ENCODE measurements at places on chromosomes 6 and 20.

DNA sequence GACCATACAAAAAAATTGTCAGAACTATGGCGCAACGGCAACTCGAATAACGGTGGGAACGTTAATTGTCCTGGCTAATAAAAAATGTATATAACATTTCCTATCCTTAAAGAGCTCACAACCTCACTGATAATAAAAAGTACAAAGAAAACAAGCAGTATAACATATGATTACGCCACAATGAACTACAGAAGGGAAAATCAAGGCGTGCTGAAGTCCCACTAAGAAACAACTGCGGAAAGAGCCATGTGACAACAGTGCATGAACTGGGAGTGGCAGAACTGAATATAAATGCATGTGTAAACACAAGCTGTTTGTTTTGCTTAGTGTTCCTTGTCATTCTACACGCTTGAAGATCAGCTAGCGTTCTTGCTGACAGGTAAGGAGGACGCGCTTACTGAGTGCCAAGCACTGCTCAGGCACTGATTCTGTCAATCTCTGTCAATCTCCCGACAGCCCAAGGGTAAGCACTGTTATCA, 466 bp upstream of the PSMB1 start:
- peak; percentile 2 for DNase-seq

- no peak for DNase-seq
Measured at GRCh38 chr6:53605543-53606235, 59.9 kb downstream of the KLHL31 start.

- no peak for DNase-seq
Measured at GRCh38 chr6:127013865-127014264, 104.6 kb upstream of the RSPO3 start.

- no peak for DNase-seq
Measured at GRCh38 chr6:36683145-36683655, 4.7 kb downstream of the CDKN1A start.

DNA sequence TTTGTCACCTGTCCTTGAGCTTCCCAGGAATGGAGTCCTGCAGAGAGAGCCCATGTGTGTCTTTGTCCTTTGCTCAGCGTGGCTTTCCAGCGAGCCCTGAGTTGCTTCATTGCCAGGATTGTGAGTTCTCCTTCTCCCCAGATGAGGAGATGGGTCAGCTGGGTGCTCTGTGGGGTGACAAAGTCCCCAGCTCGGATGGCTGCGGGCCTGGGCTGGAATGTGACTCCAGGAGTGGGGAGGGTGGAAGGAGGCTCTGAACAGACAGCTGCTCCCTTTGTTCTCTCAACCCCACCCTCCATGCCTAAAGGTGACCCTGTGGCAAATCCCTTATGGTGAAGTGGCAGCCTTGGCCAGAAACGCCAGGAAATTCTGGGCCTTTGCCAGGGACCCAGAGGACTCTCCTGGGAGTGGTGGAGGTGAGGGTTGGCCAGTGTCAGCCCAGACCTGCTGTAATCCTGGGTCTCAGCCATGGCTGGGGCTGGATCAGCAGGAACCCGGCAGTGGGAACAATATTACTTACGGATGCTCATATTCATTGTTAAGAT, 44.4 kb upstream of the CST5 start:
- no peak for DNase-seq

- no peak for DNase-seq
Measured at GRCh38 chr6:84758486-84758885, 5.9 kb downstream of the TBX18 start.

DNA sequence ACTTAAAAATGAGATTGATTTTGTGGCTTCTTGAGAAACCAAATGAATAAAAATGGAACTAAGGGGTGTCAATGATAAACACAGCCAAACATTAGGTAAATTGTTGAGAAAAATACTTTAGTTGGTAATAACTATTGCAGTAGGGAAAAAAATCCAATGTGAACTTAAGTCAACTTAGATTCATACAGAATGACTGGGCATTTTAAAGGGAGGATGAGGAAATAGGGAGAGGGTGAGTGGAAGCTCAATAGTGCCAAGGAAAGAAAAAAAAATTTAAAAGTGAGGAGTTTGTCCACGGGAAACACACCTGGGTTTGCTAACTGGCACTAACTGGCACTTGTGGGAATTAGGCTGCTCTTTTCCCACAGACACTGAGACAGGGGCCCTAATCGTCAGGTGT, 26.2 kb upstream of the PGK2 start:
- no peak for DNase-seq

DNA sequence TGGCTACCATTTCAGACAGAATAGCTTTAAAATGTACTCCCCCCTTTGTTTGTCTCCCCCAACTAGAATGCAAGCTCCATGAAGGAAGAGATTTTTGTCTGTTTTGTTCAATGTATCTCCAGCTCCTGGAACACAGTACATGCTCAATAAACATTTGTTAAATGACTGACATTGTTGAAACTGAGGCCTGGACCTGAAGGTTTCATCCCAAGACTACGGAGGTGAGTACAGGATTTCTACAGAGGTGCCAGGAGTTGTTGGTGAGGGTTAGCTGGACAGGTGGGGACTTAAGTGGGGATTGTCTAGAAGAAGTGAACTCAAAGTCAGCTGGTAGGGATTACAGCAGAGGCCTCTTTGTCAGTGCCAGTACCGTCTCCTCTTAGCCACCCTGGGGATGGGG, 19.4 kb downstream of the VEGFA start:
- DNase-seq, result no peak

- DNase-seq, result no peak
Measured at GRCh38 chr6:25875563-25875905, 1.5 kb upstream of the SLC17A3 start.

GRCh38 chr20:36467076-36467999, 74.0 kb upstream of the MYL9 start:
- DNase-seq, result no peak

DNA sequence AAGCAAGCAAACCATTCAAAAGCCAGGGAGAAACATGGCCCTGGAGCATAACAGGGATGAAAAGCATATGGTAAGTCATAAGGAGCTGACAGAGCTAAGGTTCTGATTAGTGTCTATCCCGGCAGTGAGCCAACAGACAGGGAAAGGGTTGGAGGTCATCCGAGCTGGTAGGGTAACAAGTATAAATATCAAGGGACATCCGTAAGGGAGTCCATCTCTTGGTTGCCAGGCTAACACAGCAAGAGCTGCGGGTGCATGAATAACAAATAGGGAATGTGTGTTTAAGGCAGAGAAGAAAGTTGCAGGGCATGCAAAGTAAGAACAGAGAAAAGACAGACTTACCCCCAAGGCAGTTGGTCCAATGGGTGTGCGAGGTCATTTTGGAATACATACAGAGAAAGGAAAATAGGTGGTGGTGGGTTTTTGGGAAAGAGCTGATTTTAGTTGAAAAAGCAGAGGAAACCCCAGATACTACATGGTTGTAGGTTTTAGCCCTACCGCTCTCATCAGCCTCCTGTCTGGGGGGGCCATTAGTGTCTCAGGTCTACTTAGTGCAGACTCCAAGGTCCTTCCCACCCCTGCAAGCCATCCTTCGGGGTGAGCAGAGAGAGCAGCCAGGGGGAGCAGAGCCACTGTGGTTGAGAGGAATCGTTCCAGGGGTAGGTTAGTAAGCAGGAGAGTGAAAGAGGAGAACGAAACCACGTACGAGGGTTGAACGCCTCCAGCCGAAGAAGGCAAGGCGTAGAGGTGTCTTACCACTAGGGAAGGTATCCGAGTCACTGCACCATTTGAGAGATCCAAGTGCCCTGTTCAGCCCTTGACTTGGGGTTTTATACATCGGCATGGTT, at the start of gene ERVFRD-1:
ERVFRD-1 (minus strand) TSS at position 805 of the 848 bp plus-strand sequence. CDS start 6,415 bp downstream, outside the sequence.
- DNase-seq, result no peak

- no peak for DNase-seq
Measured at GRCh38 chr6:11606332-11606731, 68.8 kb downstream of the TMEM170B start.

DNA sequence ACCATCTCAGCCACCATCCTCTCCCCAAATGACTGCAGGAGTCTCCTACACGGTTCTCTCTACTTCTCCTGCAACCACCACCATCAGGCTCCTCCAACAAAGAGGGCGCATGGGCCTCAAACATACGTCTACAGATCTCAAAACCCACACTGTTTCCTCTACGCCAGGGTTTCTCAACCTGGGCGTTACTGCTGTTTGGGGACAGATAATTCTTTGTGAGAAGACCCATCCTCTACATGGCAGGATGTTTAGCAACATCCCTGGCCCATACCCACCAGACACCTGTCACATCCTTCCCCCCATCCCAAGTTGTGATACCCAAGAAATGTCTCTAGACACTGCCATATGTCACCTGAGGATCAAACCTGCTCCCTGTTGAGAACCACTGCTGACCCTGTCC, 45.0 kb downstream of the ELMO2 start:
- no peak for DNase-seq

- no peak for DNase-seq
Measured at GRCh38 chr20:2217857-2218539, 77.8 kb upstream of the TGM3 start.

GRCh38 chr20:15817351-15817750, 755.9 kb downstream of the KIF16B start:
- no peak for DNase-seq

- no peak for DNase-seq
Measured at GRCh38 chr6:103367212-103367611, 1492.5 kb downstream of the HACE1 start.

DNA sequence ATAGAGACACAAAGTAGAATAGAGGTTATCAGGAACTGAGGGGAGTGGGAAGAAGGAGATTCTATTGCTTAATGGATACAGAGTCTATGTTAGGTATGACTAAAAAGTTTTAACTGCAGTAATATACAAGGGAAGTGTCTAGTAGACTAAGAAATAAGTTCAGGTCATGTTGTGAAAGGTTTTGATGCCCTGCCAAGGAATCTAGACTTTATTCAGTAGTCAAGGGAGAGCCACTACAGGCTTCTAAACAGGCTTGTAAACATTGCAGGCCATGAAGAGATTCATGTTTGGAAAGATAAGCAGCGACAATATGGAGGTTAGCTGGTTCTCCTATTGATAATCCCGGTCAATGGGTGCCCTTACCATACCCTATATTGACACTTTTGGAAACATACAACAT, 352.8 kb upstream of the SOX4 start:
- no peak for DNase-seq

DNA sequence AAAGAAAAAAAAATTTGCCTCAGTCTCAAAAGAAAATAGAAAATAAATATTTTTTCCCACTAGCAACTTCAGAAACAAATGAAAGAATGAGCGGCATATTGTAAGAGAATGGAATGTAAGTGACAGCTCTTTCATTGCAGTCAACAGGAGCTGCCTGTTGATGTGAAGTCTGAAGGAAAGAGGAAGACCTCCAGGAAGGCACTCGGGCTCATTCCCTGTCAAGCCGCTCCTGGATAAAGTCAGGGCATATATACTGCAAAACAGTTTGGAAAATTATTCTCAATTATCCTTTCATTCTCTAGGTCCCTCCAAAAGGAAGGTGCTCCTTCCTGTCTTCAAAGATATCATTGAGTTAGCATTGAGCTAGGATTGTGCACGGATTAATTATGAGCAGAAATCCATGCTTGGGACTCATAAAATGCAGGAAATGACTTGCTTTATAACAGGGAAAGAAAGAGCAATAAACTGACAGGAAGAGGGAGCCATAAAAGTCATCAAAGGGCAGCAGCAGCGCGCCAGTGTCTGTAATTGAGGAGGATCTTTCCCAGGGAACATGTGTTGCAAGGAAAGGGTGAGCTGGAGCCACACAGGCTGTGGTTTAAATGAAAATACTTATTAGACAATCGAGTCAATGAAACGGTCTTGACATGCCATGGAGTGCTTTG, 218.2 kb downstream of the C6orf118 start:
- no peak for DNase-seq

- no peak for DNase-seq
Measured at GRCh38 chr6:37305841-37306425, 47.9 kb upstream of the RNF8 start.

DNA sequence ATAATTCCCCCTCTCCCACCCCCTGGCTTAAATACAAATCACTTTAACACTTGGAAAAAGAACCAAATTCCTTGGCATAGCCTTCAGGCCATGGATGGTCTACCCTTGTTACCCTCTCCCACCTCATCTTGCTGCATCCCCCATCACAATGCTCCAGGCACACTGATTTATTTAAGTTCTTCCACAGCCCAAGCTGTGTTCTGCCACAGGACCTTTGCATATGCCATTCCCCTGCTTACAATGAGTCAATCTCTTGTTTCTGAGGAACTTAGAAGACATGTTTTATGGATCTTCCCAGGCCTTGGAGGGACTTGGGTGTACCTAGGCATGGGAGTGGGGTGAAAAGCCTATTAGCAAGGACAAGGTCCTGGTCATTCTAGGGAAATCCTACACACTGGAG, 6.2 kb upstream of the MAFB start:
- no peak for DNase-seq

DNA sequence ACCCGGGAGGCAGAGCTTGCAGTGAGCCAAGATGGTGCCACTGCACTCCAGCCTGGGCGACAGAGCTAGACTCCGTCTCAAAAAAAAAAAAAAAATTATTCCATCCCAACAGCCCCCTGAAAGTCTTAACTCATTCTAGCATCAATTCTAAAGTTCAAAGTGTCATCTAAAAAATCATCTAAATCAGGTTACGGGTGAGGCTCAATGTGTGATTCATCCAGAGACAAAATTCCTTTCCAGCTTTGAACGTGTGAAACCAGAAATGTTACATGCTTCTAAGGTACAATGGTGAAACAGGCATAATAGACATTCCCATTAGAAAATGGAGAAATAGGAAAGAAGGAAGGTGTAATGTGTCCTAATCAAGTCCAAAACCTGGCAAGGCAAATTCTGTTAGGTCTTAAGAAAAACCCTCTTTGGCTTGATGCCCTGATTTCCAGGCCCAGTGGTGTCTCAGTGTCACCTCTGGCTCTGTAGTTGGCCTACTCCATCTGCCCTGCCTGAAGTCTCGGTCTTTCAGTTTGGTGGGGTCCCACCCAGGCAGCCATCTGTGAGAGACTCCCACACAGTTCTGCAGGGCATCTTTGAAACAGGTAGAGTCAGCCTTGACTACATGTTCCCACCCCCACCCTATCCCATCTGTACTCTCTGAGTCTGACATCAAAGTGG, 43.5 kb downstream of the HFE start:
- DNase-seq, result no peak

DNA sequence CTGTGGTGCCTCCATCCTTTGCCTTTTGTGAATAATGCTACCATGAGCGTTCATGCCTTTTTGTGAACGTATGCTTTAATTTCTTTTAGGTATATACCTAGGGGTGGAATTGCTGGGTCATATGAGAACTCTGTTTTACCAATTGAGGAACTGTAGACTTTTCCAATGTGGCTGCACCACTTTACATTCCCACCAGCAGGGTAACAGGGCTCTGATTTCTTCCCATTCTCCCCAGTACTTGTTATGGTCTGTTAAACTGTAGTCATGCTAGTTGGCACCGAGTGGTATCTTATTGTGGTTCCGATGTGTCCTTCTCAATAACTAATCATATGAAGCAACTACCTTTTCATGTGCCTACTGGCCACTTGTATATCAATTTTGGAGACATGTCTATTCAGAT, 312.1 kb downstream of the GMDS start:
- no peak for DNase-seq

GRCh38 chr6:105389543-105389942, 13.3 kb downstream of the PREP start:
- no peak for DNase-seq

DNA sequence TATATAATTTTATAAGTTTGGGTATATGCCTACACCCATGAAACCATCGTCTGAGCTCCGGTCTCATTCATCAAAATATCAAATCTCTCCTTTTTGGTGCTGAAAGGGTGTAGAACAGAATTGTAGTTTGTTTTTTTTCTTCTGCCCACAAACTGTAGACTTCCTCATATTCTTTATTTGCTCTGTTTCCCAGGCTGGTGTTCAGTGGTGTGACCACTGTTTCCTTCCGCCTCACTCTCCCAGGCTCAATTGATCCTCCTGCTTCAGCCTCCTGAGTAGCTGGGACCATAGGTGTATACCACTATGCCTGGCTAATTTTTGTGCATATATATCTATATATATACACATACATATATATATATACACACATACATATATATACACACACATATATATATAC, 139.6 kb upstream of the HCRTR2 start:
- DNase-seq, result no peak
